ENCODE measurements at places on chromosomes 1 and 21. TPM values are rescaled to one million over a fixed set of nuclear protein-coding genes. Genes with fewer than 3 reads are reported as not detected.

Gene SH2D1B
- not detected for total RNA-seq

Gene LYPD8
- total RNA-seq = not detected

GRCh38 chr1:237507005-237507404 is 383.7 kb downstream of the ZP4 start:
- H3K36me3 ChIP-seq = peaks cover 1% of the 10 kb centered on the region
- no peak overlapping the region for H3K4me3 ChIP-seq
- H3K27ac ChIP-seq = no peak overlapping the region
- H3K4me1 ChIP-seq = peaks cover 8% of the 10 kb centered on the region
- peak; percentile 17 for DNase-seq

GRCh38 chr1:33418811-33419210 is 12.1 kb downstream of the PHC2 start:
- H3K4me1 ChIP-seq = no peaks in the 10 kb centered on the region
- peaks cover 7% of the 10 kb centered on the region for H3K36me3 ChIP-seq
- peaks cover 16% of the 10 kb centered on the region for H3K27me3 ChIP-seq
- H3K27ac ChIP-seq = no peak overlapping the region

GRCh38 chr1:20534659-20535417 is 17.5 kb upstream of the FAM43B start:
- no peak overlapping the region for H3K4me3 ChIP-seq
- peaks cover 44% of the 10 kb centered on the region for H3K27me3 ChIP-seq
- no peaks in the 10 kb centered on the region for H3K36me3 ChIP-seq
- no peaks in the 10 kb centered on the region for H3K4me1 ChIP-seq

- H3K4me3 ChIP-seq = no peak overlapping the region
- peak; percentile 5 for DNase-seq
- H3K4me1 ChIP-seq = peaks cover 92% of the 10 kb centered on the region
- H3K27me3 ChIP-seq = no peaks in the 10 kb centered on the region
- H3K27ac ChIP-seq = peak overlapping the region; percentile 92
These were observed 23.9 kb downstream of the SLC2A1 start for GRCh38 chr1:42934541-42935312.

GRCh38 chr1:244305776-244306341 is 145.8 kb downstream of the ADSS2 start:
- peaks cover 5% of the 10 kb centered on the region for H3K4me1 ChIP-seq
- no peak for DNase-seq
- peaks cover 4% of the 10 kb centered on the region for H3K36me3 ChIP-seq

DNA sequence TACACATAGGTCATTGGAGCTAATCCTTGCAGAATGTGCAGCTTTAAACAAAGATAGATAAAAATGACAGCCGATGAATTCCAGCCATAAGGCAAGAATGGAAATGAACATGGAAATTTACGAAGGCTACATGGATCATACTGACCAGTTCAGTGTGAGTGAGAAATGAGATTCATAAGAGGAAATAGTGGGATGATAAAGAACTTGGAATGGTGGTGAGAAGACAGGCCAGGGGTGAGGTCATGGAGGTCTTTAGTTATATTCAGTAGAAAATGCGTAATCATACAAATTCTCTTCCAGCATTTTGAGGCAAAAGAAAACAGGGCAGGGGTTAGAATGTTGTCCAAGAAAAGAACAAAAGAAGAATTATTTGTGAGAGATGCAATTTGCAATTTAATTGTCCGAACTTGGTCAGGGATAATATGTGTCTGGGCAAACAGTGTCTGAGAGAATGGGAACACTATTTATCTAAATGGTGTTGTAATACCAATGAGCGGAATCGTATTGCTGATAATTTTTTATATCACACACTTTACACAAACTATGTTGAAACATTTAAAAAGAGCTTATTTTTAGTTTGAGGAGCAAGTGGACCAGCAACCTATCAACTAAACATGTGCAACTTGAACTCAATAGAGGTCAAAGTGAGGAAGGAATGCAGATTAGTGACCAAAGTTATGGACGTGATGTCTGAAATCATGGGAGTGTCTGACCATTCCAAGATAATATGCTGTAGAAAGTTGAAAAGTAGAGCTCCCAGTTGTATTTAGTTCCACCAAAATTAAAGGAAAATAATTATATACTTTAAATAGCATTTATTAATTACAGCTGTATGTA is 739.0 kb upstream of the NCAM2 start:
- no peak overlapping the region for H3K27ac ChIP-seq
- H3K4me3 ChIP-seq = no peak overlapping the region
- no peak for DNase-seq

Data from activated CD4-positive, alpha-beta T cell treated with anti-CD3 and anti-CD28 coated beads for 36 hours (primary cell).